ENCODE measurements at places on chromosomes 6 and 20.

- DNase-seq = no peak
Measured at GRCh38 chr6:8562125-8562524, 126.8 kb upstream of the SLC35B3 start.

GRCh38 chr6:31495580-31495979, 2.4 kb upstream of the MICB start:
- DNase-seq = peak; percentile 10

DNA sequence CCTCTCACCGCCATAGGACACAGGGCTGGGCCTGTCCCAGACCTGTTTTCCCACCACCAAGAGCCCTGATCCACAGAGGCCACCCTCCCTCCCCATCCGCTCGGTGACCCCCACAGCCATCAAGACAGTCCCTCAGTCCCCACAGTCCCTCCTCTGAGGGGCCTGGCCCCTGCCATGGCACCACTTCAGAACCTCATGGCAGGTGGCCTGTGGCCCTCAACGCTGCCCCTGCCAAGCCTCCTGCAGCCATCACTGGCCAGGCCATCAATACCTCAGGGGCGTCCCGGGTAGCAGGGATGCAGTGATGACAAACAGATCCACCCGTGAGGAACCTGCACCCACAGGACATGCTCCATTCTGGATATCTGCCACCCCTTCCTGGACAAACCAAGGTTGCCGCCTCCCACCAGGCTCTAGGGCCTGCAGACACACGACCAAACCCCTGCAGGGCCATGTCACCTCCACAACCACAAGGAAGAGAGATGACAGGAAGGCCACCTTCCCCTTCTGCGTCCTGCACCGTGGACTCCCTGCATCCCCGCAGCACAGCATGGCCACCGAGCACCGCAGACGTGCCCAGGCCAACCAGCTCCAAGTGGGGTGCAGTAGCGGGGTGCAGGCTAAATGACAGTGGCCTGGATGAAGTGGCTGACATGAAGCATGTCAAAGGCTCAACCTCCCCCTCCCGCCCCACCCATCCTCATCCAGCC, 14.0 kb downstream of the TAF4 start:
- no peak for DNase-seq

- DNase-seq = peak; percentile 8
Measured at GRCh38 chr6:135305684-135306083, 124.6 kb downstream of the MYB start.

DNA sequence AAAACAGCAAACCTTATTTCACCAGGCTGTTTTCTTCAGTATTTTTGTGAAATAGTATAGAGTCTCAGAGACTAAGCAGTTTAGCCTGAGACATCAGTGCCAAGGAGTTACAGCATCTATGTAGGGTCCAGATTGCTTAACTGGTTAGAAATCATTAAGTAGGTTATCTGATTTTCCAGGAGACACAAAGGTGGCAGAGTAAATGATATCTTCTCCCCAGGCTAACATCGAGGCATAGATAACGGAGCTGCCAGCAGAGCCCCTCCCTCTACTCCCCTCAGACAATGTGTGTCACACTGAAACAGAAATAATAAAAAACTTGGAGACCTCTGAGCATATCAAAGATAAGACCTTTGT, 473.0 kb upstream of the CITED2 start:
- DNase-seq = no peak

DNA sequence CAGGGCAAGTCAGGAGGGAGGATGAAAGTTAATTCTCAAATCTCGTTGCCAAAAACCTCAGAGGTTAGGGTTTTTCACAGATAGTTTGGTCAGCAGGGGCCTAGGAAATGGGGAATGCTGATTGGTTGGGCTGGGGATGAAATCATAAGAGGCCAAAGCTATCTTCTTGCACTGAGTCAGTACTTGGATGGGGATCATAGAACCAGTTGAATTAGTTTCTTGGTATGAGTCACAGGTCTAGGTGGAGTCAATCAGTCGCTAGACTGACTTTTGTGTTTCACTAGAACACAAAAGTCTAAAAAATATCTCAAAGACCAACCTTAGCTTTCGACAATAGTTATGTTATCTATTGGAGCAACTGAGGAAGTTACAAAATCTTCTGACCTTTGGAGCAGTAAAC, 368.5 kb downstream of the TBC1D32 start:
- no peak for DNase-seq

DNA sequence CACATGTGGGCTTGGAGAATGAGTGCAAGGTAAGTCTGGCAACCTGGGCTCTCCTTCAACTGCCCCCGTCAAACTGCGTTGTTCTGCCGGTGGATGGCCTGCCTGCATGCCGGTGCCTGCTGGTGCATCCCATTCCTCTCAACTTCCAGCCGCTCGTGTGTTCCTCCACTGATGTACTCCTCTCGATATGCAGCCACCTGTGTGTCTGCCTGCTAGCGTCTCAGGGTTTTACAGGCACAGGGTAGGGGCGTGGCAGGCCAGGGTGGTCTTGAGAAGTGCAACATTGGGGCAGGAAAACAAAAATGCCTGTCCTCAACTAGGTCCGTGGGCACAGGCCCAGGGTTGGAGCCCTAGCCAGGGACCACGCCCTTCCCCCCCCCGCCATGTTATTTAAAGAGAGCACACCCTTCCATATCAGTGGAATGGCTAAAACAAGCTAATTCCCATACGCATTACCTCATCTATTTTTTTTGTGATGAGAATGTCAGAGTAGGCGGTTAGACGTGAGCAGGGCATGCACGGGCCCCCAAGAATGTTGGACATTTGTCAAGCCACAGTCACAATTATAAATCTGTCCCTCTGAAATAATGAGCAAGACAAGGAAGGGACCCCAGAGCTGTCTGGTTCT, 33.2 kb downstream of the SERPINB6 start:
- DNase-seq = no peak

- no peak for DNase-seq
Measured at GRCh38 chr6:134162932-134163331, 110.5 kb upstream of the SLC2A12 start.

DNA sequence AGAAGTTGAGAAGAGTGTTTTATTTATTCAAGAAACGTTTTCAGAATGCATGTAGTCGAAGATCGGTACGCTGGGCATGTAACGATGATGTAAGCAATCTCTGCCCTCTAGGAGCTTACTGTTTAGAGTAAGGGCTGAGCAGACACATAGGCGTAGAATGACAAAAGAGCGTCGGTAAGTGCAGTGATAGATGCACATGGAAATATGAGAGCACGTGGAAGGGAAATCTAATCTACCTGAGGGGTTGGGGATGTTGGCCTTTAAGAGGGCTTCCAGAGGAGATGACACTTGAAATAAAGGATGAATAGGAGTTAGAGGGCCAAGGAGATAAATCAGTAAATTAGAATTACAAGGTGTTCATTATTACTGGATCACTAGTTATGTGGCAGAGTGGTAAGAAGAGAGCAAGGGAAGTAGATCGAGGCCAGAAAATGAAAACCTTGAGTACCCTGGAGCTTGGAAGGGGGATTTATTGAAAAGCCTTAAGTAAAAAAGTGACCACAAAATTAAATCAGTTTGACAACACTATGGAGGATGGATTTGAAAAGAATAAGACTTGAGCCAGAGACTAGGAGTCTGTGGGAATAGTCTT, 782 bp downstream of the TRMT11 start:
- DNase-seq = no peak

- DNase-seq = no peak
Measured at GRCh38 chr6:22828179-22829062, 259.1 kb downstream of the HDGFL1 start.

DNA sequence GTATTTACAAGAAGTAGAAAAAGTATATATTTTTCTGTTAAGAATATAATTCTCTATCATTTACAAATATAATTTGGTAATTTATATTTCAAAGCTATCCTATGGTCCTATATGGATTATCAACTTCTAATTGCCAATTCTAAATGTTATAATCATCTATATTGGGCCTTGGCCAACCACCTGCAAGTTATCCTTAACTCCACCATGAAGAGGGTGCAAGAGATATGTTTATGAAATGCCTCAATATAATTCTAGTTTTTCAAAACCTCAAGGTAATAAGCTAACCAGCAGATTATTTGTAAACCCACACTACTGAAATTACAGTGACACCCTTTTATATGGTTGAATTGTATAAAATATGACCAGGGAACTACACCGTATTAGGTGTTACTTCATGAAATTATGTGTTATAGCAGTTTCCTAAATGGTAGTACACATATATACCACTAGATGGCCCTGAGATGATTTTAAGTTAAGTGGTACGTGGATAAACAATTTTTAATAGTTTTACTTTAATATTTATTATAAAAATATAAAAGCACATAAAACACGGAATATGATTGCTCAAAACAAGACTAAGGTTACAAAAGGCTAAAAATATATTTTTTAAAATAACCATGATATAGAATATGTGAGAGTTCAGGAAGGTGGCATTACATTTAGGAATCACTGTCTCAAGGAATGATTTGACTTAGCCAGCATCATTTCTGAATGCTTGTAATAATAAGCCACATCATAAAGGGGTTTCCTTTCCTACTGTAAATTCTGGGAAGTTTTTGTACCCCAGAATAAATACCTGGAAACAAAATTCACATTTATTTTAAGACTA, 9.8 kb upstream of the PNISR start:
- DNase-seq = peak; percentile 40

- peak; percentile 63 for DNase-seq
Measured at GRCh38 chr6:106560996-106561685, 68.2 kb downstream of the RTN4IP1 start.

DNA sequence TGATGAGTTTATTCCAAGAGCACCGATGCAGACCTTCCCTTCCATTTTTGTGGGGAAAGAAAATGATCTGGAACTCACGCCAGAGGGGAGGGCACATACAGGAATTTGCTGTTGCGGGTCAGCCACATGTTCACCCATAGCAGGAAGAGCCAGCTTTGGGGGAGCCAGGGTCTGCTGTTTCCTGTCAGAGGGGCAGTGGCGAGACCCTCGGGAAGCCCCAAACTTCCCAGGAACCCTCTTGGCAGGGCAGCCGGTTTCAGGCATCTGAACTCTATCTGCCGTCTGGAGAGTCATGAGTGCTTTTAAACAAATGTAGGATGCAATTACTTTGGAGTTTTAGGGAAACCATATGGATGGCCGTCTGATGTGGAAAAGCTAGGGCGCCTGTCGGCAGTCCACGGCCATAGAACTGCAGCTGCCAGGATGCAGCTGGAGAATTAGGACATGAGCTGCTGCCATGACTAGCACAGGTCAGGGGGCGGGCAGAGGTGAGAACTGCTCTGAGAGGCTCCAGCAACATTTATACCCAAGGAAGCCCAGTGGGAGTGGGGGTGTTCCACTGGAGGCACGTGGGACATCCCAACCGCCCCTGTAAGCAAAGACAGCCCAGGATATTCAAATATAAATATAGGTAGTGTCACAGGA, 14.8 kb upstream of the SERPINB9 start:
- no peak for DNase-seq

DNA sequence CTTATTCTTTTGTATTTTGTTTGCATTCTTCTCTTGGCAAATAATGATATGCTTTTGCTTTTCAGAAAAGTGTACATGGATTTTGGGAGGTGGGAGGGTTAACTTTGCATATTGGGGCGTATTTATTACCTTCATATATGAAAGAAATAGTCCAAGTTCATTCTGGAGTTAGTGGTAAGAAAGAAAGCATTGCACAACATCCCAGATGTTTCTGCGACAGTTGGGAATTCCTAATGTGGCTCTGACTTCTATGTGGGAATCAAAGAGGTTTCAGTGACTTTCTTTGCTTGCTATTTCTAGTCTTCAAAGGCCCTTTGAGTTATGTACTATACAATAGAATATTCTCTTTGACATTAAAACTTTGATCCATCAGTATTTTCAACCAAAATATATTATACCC, 78.1 kb downstream of the MMUT start:
- DNase-seq = no peak

DNA sequence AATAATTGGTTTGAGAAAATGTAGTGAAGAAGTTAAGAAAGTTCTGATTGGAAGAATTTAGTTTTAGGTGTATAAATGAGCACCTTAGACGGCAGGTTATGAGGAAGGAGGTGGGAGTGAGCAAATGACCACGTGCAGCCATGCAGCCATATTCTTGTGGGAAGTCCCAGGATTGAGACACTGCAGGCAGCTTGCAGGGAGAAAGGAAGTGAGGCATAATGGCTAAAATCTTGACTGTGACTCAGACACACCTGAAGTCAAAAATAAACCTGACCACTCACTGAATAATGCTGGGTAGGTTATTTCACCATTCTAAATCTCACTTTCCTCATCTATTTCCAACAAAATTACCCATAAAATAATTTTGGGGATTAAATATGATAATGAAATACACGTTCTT, 16.6 kb downstream of the DSE start:
- peak; percentile 88 for DNase-seq

GRCh38 chr6:139871803-139872510, 497.5 kb upstream of the CITED2 start:
- DNase-seq = no peak

- no peak for DNase-seq
Measured at GRCh38 chr20:48800177-48800576, 27.6 kb downstream of the PREX1 start.

- no peak for DNase-seq
Measured at GRCh38 chr20:62952968-62953838, 694 bp downstream of the SLC17A9 start.

DNA sequence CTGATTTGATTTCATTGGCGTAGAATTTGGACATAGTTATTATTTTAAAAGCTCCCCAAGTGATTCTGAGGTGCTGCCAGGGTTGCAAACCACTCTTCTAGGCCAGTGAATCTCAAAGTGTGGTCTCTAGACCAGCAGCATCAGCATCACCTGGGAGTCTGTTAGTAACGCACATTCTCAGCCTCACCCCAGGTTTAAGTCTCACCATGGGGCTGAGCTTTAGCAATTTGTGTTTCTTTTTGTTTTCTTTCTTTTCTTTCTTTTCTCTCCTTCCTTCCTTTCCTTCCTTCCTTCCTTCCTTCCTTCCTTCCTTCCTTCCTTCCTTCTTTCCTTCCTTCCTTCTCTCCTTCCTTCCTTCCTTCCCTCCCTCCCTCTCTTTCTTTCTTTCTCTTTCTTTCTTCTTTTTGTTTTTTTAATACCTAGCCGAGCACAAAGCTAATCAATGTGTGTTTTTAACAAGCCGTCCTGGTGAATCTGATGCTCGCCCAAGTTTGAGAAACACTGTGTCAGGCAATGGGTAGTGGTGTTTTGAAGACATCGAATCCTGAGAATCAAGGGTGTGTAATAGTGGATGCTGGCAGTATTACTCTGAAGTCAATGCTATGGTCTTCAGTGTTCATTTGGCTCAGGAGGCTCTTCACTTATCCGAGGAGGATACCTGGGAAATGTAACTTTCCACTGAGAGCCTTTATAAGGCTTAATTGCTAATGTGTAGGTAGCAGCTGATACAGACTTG, 104.9 kb downstream of the SLX4IP start:
- DNase-seq = no peak

- no peak for DNase-seq
Measured at GRCh38 chr6:47137073-47137472, 94.9 kb upstream of the ADGRF1 start.

GRCh38 chr6:111664565-111665030, 58.9 kb upstream of the TRAF3IP2 start:
- DNase-seq = no peak

GRCh38 chr6:26033085-26033940, 53.9 kb upstream of the HFE start:
- DNase-seq = peak; percentile 92
